ENCODE measurements at places on chromosomes 5 and 9.

- DNase-seq = no peak
These were observed 3.2 kb downstream of the TPM2 start for GRCh38 chr9:35686222-35687203.

GRCh38 chr9:137504432-137504777, 45.3 kb upstream of the NSMF start:
- no peak for DNase-seq

- no peak for DNase-seq
These were observed 28.9 kb upstream of the ALDH1B1 start for GRCh38 chr9:38363589-38363925.

DNA sequence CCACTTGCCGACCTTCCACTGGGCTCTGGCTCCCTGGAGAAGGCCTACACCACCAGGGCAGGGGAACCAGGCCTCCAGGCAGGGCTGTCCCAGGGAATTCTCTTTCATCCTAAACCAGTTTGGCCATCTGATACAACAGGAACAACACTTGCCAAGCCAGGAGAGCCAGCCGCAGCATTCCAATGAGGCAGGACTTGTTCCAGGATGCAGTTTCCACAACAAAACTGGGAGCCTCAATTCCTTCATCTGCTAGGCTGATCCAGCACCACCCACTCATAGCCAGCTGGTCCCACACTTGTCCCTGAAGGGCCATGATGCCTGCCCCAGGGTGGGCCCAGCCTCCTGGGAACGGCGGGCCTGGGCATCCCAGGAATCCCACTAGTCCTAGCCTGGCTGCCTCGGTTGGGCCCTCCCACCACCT, 26.0 kb downstream of the BICD2 start:
- DNase-seq = no peak

DNA sequence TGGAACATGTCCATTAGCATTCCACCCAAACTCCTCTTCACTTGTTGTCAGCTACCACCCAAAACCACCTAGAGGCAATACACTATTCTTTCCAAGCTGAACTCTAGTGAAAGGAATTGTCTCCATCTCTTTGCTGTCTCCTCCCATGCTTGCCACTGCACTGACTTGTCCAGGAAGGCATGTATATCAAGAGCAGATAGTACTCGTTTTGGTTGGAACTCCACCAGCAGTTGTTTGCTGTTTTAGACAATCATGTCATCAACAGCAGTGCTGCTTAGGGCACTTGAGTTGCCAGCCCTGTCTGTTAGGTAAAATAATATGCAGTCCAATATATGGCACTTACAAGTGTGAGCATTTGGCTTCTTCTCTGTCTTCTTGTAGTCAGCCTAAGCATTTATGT, 80.0 kb upstream of the SAP30L start:
- no peak for DNase-seq

- DNase-seq = no peak
These were observed 105.2 kb downstream of the DAB2IP start for GRCh38 chr9:121756474-121757280.
